ENCODE measurements at places on chromosomes 4 and X.
A peak's percentile ranks its signal among the peaks of the same experiment; 100 is the strongest.

DNA sequence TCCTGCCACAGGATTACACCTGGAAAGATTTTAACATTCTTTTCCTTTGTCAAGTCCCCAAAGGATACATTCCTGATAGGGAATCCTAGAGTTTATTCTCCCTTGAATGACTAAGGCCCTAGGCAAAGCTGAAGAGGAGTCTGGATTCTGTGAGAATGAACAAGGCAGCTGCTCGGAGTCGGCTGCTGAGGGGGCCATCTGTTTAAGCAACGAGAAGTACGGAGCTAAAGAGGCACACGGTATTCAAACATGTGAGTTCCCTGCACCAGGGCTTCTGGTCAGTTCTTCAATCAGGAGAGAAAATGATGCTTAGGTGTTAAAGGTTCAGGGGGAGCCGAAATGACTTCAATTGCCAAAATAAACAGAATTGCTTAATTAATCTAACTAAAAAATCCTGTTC is 97.6 kb downstream of the MGST2 start:
- no peak for DNase-seq

DNA sequence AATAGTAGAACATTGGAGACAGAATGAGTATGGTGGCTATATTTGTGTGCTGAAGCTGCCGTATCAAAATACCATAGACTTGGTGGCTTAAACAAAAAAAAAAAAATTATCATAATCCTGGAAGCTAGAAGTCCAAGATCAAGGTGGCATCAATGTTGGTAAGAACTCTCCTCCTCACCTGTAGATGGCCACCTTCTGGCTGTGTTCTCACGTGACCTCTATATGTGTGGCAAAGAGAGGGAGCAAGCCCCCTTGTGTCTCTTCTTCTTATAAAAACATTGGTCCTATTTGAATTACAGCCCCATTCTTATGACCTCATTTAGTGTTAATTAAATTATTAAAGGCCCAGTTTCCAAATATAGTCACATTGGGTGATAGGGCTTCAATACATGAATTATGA is 1640.9 kb upstream of the PCDH7 start:
- no peak for DNase-seq

GRCh38 chr4:88029556-88029955 is 22.1 kb downstream of the PKD2 start:
- DNase-seq: no peak

DNA sequence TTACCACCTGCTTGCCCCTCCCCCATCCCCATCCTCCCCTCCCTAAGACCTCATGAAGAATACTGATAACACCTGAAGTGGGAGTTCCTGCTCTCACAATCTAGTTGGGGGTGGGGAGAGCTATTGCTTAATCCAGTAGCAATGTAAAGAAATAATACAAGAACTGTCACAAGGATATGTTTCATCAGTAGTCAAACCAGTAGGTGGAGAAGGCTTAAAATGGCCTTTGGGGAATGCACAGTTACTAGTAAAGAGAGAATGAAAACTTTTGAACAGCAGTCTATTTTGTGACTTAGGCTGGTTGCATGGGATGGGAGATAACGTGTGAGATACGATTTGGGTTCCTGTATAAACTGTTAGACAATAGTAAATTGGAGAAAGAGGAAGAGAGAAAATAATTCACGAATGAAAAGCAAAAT is 6.0 kb downstream of the GALNT7 start:
- no peak for DNase-seq

DNA sequence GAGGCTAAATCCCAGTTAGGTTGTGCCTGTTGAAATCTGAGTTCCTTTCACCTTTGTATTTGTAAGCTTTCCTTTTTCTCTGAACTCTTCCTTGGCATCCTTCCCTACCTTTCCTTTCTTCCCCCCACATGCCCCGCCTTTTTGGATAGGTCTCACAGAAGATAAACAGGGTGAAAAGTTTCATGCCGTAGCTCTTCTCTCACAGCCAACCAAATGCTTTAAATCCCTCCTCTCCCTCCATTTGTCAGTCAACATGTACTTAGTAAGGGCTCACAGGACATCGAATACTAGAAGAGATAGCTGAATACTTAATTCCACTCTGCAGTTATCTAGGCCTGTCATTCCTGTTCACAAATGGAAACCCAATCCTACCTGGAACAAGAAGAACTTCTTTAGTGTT is 107.1 kb upstream of the BMPR1B start:
- no peak for DNase-seq

DNA sequence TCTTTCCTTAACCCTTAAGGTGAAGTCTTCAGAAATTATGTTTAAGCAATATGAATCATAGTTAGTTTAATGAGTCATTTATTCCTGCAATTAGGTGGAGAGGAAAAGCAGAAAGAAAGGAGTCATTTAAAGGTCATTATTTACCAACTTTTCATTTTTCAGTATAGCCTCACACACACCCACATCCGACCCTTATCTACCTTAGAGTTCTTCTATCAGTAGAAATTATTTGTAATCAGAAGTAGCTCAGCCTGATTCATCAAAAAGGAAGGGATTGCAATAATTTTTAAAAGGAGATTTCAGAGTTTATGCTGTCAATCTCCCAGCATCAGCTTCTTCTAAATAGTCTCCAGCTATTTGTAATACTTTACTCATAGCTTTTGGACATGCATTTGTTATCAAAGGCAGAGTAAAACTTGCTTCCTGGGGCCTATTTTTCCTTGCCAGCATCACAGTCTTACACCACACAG is 5.9 kb downstream of the ANXA10 start:
- DNase-seq: no peak

DNA sequence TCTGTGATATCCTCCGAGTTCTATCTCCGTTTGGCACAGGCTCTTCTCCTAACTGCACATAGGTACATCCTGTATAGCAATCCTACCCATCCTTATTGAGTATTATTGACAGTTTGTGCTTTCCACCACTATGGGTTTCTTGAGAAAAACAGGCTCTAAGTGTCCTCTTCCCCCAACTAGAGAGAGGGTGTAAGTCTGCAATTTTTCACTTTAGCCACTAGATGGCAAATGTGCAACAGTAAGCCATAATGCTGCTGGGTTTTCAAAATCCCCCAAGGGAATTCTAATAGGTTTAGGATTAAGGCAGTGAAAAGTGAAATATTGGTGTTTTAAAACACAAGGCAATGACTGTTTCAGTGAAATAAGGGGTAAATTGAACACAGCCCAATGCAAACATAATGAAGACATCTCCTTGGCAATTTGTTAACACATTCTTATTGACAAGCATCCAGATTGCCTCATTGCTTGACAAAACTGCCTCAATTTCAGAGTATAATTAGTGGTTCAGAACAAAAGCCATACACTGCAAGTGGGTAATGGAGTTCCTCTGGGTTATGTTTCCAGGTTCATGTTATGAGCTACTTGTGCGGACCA is 239.0 kb upstream of the HTR2C start:
- no peak for DNase-seq

GRCh38 chrX:3504916-3505315 is 158.5 kb upstream of the MXRA5 start:
- no peak for DNase-seq

GRCh38 chr4:180925805-180926204 is 1317.4 kb upstream of the TENM3 start:
- DNase-seq: no peak

- no peak for DNase-seq
Observed at GRCh38 chr4:69878250-69878649, 18.3 kb upstream of the SULT1E1 start.

GRCh38 chr4:180823108-180823507 is 1420.1 kb upstream of the TENM3 start:
- DNase-seq: no peak

- no peak for DNase-seq
Observed at GRCh38 chrX:154404625-154405192, 4.3 kb downstream of the DNASE1L1 start.

GRCh38 chrX:46456125-46456922 is 88.9 kb downstream of the ZNF674 start:
- DNase-seq: no peak

GRCh38 chr4:123068081-123068480 is 145.7 kb upstream of the NUDT6 start:
- no peak for DNase-seq

GRCh38 chr4:98639523-98639922 is 18.9 kb downstream of the TSPAN5 start:
- no peak for DNase-seq

DNA sequence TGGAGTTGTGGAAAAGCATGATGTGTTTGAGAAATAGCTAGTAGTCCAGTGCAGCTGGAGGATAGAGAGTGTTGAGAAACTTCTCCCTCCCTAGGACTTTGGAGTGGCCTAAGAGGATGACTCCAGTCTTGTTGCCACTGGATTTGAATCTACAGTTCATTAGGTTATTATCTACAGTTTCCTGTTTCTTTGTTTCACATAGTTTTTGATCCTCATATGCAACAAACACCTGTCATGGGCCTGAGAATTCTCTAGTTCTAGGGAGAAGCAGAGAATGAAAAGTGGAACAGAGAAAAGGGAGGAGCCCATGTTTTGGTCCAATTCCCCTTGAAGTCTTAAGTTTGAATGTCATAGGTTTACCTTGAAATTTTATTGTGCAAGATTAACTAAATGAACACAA is 73.6 kb upstream of the TBC1D9 start:
- no peak for DNase-seq

GRCh38 chr4:93394545-93395081 is 433.9 kb upstream of the ATOH1 start:
- DNase-seq: no peak

DNA sequence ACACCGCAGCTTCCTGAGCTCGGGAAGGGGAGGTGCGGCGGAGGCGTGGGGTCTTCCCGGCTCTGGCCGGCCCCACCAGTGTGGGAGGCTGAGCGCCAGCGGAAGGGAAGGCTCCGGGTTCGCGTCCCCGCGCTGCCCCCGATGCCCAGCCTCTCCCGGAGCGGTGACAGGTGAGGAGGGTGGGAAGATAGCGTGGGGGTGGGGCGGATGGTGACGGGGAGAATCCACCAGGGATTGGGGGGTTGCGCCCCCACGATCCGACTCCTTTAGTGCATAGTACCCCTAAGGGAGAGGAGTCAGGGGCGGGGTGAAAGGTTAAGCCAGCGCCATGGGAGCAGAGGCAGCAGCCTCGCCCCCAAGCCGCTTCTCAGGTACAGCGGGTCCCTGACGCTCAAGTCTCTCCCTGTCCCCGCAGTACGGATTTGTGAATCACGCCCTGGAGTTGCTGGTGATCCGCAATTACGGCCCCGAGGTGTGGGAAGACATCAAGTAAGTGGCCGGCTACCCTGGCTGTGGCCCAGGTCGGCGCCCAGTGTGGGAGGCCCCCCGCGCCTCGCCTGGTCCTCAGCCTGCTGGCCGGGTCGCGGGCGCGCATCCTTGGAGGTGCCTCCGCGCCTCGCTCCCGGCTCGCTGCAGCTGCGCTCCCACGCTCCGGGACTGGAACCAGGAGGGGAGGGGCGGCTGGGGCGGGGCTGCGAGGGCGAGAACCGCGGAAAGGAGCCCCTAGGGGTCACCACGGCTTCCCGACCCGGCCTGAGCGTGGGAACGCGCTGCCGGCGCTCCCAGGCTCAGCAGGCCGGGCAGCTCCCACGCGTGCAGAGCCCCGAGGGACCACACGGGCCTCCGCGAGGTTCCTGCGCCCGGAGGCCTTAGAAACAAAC is 791 bp downstream of the GUCY1B1 start:
- DNase-seq: peak; percentile 31

- no peak for DNase-seq
Observed at GRCh38 chrX:136203438-136203837, 47.8 kb downstream of the MAP7D3 start.

DNA sequence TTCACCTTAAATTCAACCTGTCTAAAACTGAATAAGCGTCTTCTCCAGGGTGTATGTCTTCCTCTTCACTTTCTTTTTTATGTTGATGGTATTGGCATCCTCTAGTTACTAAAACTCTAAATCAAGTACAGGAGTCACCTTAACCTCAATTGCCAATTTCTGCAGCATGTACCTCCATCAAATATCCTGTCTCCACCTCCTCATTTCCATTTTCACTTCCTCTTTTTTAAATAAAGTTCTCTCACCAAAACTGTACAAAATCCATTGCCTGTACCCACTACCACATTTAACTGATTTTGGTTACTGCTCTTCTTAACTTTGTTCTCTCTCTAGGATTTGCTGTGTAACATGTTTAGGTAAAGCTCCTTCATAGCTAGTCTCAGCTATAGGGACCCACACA is 9.2 kb upstream of the NPFFR2 start:
- no peak for DNase-seq

DNA sequence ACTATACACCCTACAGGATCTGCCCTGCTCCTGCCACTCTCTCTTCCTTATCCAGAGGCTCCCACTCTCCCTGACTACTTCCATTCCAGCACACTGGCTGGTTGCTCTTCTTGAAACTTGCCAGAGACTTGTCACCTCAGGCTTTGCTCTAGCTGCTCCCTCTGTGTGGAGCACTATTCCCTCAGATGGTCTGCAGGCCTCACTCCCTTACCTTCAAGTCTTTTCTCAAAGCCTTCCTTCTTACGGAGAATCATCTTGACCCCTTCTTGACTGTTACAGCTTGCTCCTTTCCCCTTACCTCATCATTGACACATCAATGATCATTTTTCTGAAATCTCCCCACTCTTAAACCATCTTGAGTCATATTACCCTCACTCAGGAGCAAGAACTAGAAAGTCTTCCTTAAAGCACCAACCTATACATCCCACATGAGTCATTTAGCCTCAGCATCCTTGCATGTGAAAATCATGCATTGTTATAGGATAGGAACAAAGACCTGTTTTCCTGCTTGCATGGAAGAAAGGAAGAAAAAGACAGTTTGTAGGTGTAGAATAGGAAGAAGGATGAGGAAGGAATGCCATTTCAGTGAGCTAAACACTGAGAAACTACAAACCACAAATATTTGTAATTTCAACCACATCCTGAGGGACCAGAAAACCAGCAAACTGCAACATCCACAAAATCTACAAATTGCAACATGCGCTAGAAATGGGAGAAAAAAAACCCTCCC is 55.7 kb downstream of the ANTXR2 start:
- DNase-seq: no peak

DNA sequence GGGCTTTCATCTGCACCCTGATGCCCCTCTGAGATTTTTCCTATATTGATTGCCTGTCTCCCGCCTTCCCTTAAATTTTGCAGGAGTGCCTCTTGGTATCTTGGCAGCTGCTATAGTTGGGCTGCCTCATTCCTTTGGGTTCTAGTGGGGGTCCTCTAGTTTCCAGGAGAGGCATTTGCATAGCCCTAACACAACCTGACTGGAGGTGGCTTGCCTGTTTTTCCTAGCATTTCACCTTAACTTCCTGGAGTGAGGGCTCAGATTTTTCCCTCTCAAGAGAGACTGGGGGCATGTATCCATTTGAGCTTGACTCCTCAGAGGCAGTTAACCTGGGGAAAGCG is 46.0 kb downstream of the UGT2A3 start:
- DNase-seq: no peak

DNA sequence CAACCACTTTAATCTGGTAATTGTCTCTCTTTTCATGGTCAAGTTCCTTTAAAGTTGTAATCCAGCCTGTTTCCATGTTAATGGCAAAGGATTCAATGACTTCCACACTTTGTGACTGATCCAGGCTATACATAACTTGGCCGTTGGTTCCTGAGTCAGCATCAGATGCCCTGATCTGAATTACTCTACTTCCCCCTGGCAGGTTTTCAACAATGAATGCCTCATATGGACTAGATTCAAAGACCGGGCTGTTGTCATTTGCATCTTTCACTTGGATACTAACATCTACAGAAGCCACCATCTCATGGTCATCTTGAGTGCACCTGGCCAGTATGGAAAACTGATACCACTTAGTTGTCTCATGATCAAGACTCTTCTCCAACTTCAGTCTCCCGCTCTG is 62.6 kb upstream of the MTNR1A start:
- DNase-seq: no peak
